Activated CD4-positive, alpha-beta T cell treated with anti-CD3 and anti-CD28 coated beads, Interleukin-2, amount 10 ng/mL, durations not matched to agents 7 days and 5 days (primary cell): ENCODE measurements at places on chromosomes 12 and 14.

DNA sequence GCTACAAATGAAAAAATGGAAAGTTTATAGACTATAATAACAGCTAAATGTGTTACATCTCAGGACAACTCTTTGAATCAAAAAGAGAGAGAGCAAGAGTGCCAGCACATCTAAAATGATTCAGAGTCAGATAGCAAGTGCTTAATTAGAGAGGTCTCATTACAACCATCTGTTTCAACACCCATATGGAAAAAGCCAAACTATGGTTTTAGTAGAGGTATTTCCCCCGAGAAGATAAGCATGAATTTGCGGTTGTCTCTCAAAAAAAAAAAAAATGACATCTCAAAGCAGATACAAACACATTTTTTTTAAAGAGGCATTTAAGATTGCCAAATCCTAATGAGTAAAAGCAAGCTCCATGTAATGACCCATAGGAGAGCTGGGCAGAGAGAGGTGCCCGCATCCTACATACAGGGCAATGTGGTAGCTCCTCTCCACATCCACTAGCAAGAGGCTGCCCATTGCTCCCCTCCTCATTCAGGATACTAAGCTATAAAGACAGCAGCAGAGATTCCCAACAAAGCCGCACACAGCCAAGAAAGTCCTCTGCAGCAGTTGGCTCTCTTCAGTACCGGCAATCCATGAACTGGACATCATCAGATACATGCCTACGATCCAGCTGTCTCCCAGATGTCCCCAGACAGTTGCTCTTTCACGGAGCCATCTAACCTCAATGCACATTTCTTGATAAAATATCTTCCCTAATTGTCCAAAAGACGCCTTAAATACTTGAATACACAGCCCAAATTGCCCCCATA, 100.4 kb downstream of the EFCAB11 start:
- DNase-seq: no peak

DNA sequence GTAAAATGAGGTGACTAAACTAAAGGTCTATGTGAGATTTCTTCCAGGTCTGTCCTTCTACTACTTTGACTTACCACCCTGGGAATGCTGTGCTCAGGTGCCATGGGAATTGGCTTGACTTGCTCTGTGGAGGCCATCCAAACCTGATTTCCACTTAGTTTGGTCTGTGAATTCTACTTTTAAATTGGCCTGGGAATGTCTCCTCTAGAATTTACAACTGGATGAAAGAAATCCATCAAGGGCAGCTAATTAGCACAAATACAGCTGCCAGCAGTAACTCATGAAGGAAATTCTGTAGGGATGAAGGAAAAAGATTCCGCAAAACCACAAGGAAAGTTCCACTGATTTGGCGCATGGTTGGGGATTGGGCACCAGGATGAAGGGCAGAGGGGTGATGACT, 31.7 kb upstream of the FRMD6 start:
- DNase-seq: no peak

- no peak for DNase-seq
These were observed 33.6 kb upstream of the TMX1 start for GRCh38 chr14:51206462-51206861.

GRCh38 chr12:107891967-107892366, 117.5 kb downstream of the ASCL4 start:
- DNase-seq: no peak

DNA sequence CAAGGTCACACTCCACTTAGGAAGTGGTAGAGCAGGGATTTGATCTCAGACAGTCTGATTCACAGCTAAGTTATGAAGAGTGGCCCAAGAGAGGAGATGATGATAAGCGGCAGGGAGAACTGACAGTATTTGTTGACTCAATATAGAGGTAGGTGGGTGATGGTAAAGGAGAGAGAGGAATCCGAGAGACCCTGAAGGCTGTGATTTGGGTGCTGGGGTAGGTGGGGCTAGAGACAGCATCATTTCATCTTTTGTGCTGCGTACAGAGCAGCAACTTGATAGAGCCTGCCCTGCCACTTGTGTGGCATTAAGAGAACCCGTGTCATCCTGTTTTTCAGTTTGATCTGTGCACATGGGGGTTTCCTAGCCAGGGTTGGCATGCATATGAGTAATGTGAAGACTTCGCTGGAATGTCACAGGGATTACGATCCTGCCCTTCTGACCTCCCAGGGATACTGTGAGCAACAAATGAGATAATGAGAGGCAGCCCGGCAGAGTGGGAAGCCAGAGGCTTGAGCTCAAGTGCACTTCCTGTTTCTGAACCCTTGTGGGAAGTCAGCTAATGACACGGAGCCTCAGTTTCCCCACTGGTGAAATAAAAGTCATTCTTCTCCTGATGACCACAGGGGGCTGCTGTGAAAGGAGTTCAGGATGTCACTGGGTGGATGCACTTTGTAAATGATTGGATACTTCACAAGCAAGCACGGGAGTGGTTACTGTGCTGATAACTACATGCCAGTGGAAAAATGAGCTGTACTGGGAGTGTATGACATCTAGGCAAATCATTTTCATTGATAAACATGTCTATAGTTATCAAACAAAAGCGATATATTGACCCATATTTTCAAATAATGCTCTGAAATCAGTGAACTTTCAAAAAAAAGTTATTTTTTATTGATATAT, 59.5 kb upstream of the IGF1 start:
- DNase-seq: no peak
